ENCODE measurements at places on chromosomes 1 and 21.

GRCh38 chr1:27609618-27610240, 5.8 kb upstream of the AHDC1 start:
- no peak for DNase-seq

- no peak for DNase-seq
Observed at GRCh38 chr1:205204552-205204951, 7.0 kb downstream of the DSTYK start.

DNA sequence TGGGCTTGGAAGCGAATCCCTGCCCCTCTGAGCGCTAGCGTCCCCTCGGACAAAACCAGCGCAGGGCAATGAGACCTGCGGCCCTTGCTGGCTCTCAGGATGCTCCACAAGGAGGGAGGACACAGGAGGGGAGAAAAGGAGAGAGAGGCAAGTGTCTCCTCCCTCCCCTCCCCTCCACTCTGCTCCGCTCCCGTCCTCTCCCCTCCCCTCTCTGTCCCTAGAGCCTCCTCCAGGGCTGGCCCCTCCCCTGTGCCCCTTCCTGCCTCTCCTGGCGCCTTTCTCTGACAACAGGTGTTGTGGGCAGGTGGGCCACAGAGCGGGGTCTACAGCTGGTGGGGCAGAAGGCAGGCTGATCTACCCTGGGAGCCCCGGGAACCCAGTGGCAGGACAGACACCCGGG, 35.2 kb downstream of the TP73 start:
- no peak for DNase-seq

GRCh38 chr21:35953597-35953996, 106.7 kb downstream of the SETD4 start:
- DNase-seq = no peak
